SK-N-SH treated with all-trans-retinoic acid at 6 μM for 48 hours (cell line): ENCODE measurements at places on chromosomes 1 and 21.

DNA sequence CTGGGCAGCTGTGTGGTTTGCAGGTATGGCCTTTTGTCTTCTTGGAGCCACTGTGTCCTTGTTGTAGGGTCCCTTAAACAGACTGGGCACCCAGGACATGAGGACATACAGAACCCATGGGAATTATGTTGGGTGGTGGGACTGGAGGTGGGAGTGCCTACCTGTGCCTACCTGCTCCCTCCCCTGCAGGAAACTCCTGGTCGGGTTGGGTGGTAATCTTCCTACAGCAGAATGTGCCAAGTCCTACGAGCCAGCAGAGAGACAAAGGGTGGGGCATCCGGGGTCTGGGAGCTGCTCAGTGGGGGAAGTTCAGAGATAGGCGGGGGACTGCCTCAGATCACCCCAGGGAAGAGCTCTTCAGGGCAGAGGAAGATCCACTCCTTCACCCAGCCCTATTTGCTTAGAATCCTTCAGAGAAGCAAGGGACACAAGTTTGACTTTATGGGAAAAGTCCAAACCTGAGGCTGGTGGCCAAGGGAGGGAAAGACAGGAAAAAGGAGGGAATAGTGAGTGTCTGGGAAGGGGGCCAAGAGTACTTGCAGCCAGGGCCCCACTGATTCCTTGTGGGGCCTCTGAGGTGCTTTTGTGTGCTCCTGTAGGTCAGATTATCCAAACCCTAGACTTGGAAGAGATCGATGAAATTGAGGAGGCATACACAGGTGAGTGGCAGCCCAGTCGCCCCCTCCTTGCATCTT, 58.3 kb downstream of the KIF21B start:
- no peak for ATAC-seq

DNA sequence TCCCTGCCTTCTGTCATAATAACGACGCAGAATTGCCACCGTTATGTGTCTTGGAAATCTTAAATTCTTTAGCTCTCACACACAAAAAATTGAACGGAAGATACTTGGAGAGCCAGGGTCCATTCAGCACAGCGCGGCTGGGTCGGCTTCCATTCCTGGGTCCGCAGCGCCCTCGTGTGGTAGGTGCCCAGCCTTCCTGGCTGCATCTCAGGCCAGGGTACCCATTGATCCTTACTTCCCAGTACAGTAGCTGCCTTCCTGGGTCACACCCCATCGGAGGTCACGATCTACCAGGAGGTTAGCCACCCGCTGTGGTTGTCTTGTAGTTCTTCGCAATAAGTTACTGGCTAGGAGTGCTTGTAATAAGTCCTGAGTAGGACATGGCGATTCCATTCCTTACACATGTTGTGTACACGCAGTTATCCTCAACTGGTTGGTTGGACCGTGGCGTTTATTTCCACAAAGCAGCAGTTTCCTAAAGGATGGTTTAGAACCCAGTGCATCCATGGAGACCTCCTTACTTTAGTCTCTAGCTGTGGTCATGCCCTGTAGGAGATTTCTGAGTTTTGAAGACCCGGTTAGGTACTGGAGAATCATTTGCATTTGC, 9.9 kb upstream of the MTARC1 start:
- ATAC-seq = peak; percentile 100

GRCh38 chr1:91135799-91136198, 114.0 kb upstream of the ZNF644 start:
- no peak for ATAC-seq

- no peak for ATAC-seq
Measured at GRCh38 chr21:42847726-42848125, 31.6 kb downstream of the WDR4 start.

DNA sequence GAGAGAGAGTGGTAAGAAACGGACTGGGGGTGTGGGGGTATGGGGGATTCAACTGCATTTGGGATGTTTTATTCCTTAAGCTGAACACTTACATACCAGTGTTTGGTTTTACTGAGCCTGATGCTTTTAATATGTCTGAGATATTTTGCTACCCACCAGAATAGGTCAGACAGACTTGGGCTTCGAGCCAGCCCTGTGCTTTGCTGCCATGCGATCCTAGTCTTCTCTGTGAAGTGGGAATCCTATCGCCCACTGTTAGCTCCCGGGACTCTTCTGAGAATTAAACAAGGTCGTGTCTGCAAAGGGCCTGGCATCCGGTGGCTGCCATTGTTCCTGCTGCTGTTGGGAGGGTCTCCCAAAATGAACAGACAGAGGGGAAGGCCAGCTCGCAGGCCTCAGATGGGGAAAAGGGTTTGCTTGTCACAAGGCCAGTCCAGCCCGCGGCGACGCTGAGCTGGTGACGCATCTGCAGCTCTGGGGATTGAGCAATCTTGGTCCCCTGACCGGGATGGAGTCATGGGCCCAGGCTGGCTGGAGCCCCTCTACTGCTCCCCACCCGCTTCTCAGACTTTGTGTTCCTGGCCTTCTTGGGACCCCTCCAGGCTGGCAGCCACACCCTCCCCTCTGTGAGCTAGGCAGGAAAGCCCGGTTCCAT, 26.9 kb upstream of the ECE1 start:
- no peak for ATAC-seq

- ATAC-seq = peak; percentile 44
Measured at GRCh38 chr1:203153989-203154821, 21.4 kb downstream of the MYBPH start.

DNA sequence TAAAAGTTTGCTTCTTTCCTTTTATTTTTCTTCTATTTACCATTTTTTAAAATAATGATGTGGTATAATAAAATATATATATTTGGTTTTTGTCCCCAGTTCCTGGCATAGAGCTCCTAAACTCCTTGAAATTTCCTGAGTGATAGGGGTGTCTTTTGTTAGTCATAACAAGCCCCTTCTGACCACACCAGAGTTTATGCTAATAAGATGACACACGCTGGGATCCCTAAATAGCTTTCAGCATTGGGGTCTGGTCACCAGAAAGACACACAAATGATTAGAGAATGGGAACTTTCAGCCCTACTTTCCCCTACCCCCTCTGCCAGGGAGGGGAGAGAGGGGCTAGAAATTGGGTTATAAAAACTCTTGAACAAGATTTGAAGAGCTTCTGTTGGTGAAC, 56.2 kb downstream of the COL24A1 start:
- ATAC-seq = no peak

- no peak for ATAC-seq
Measured at GRCh38 chr1:41215623-41216022, 26.5 kb downstream of the SCMH1 start.

DNA sequence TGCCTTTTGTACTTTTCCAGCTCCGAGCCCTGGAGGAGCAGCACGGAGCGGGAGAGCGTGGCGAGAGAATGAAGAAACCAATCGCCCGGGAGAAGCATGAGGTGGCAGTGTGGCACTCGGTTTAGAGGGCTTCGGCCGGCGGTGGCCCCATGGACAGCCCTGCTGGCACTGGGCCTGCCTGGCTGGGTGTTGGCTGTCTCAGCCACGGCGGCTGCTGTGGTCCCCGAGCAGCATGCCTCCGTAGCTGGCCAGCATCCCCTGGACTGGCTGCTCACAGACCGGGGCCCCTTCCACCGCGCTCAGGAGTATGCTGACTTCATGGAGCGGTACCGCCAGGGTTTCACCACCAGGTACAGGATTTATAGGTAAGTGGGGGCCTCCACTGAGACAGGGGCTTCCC, 59.0 kb downstream of the BRINP2 start:
- ATAC-seq = no peak

GRCh38 chr1:203031467-203031866, 5.2 kb downstream of the PPFIA4 start:
- ATAC-seq = no peak

DNA sequence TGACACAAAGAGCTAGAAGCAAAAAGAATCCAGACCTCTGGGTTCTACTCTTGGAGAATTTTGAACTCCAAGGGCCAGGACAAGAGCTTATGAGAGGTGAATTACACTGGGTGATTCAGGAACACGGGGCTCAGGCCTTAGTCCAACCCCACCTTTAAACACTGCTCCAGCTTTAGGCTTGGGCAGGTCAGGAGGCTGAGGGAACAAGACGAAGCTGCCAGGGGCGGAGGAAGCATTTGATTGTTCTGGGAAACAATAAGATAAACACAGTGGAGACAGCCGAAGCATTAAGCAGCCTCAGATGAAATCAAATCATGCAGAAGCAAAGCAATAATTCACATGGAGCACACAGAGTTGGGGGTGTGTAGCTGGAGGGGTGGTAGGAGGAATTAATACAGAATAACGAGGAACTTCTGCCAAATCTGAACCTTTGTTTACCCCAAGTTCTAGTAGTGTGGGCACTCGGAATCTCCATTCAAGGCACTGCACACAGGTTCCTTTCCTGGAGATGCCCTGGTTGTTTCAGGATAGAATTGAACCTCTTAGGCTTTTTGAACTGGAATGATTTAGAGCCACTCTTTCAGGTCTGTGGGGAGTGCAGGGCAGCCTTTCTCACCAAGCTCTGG, 93.2 kb downstream of the PLXNA2 start:
- ATAC-seq = no peak

GRCh38 chr1:117842408-117843170, 86.8 kb downstream of the GDAP2 start:
- ATAC-seq = no peak

DNA sequence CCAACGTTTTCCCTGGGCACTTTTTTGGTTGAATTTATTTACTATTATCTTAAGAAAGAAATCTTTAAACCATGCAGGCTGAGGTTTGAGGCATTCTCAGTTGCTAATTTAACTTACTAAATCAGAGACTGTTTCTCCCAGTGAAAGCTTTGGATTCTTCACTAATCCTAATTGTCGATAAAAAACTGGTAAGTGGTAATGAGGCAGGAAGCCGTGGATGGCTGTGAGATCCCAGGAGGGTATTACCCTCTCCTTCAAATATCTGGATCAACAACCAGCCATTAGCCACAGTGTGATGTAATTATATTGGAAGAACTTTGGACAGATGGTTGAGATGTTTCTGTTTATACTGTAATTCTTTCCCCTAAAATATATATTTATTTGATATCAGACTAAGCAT, 485.0 kb downstream of the DISC1 start:
- ATAC-seq = no peak

GRCh38 chr1:118334506-118334905, 149.5 kb upstream of the SPAG17 start:
- ATAC-seq = no peak

- no peak for ATAC-seq
Measured at GRCh38 chr1:7651203-7651602, 119.9 kb upstream of the VAMP3 start.

DNA sequence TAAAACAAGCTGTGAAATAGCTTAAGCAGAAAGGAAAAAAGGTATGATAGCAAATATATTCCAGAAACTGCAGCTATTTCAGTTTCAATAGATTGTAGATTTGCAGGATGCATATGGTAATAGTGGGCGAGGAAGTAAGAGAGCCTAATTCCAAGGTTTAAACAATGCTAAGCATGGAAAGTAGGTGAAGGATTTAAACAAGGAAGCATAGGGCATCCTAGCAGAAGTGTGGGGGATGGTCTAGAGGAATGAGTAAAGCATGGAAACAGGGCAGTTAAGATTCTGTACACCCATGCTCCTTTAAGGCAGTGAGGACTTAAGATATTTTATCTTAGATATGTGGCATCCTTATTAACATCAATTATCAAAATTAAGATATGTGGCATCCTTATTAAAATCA, 2.6 kb downstream of the IVNS1ABP start:
- no peak for ATAC-seq

- ATAC-seq = peak; percentile 69
Measured at GRCh38 chr1:921011-921837, 2.5 kb upstream of the SAMD11 start.

DNA sequence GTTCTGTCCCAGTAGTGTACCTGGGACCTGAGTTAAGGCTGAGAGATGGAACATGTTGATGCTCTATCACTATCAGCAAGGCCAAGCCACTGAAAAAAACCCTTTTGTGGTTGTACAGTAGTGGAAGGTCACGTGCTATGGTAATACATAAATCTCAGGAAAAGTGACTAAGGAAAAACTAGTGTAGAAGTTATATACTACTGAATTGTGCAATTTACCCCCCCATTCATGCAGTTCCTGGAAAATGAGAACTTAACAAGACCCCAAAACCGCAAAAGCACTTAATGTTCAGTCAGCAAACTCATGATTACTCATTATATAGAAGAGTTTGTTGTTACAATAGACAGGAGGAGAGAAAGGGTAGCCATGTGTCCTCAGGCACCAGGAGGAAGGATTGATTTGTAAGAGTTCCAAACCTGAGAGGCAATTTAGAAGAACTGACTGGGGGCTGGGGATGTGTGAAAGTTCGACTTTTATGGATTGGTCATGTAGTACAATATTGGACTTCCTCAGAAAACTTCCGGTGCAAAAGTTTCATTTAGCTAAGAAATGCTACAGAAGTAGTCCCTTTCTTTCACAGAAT, 91.6 kb downstream of the RGL1 start:
- ATAC-seq = no peak

GRCh38 chr1:84116558-84116957, 27.5 kb upstream of the PRKACB start:
- no peak for ATAC-seq

DNA sequence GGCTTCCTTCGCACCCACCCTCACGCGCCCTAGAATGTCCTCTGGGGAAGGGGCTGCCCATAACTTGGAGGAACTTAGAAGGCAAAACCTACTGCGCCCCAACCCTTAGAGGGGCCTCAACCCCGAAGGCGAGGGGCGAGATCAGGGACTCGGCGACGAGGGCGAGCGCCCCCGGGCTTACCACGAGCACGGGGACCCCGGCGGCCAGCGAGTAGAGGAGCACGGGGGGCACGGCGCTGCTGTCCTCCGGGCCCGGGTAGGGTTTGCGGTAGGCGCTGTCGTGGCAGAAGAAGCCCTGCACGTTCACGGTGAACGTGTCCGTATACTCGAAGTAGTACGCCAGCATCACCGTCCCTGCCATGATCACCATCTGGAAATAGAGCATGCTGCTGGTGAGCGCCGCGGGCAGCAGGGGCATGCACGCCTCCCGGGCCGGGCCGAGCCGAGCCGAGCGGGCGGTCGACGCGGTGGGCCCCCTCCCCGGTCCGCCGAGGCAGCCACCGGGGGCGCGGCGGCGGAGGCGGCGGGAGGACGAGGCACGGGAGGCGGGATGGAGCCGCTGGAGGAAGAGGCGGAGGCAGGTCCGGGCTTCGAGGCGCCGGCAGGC, 304 bp downstream of the PLPPR5 start:
- ATAC-seq = peak; percentile 71

DNA sequence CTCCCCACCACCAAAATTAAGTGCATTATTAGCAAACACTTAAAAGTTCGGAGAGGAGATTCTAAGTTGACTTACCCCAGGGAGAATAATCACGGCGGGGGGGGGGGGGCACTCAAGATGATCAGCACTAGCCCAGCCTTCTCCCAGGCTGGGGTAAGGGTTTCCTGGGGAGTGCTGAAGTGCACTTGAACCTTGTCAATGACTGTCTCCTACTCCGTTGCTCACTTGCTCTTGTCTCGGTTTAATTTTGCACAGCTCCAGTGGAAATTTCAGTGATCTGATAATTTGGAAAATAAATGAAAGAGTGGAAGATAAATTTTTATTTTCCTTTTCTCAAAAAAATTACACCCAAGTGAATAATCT, 59.2 kb downstream of the PBX1 start:
- no peak for ATAC-seq
